ENCODE measurements at places on chromosomes 3 and 15.

- DNase-seq: no peak
These were observed 25.3 kb downstream of the SLC4A7 start for GRCh38 chr3:27458929-27459328.

GRCh38 chr3:188845514-188845913 is 326.3 kb upstream of the TPRG1 start:
- DNase-seq: no peak

DNA sequence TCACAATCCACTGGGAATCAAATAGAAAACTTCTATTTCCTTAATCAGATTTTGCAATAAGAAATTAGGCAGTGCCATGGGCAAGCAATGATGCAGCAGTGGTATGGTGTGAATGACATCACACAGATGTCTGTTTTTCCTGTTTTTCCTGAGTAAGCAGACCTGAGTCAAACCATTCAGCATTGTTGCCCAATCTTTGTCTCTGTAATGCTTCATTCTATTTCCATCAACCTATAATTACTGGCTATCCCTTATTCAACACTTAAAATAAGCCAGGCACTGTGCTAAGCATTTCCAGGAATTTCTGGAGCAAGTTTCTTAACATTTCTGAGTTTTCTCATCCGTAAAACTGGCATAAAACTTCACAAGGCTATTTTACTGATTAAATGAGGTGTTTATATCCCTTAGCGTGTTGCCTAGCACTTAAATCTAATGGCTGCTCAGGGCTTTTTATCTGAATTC is 11.3 kb upstream of the OXSR1 start:
- DNase-seq: no peak

- DNase-seq: no peak
These were observed 29.7 kb upstream of the NR2F2 start for GRCh38 chr15:96300836-96301235.

DNA sequence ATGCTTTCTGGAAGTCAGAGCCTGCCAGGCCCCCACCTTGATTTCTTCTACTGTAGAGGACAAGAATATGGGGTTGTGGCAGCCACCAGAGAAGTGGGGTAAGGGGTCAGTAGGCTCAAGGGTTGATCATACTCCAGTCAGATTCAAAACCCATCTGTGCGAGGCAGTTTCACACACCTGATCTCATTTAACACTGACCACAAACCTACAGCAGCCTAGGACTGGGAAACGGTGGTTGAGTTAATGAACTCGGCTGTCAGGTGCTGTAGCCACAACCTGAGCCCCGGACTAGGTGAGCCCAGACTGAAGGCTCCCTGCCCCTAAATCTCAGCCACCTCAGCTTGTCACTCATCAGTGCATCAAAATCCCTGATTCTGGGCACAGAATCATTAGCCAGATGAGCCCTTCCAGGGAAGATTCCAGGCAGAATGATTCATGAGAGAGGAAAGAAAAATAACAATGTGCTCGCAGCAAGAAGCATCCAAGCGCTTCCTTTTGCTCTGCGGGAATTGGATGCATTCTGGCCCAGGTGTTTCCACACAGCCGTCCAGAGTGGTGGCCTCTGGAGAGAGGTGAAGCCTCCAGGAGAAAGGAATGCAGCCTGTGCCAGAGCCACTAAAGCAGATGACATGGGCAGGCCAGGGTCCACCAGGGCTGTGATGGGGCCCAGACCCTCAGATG is 102.1 kb downstream of the SRGAP3 start:
- peak; percentile 21 for DNase-seq
